CD4-positive, alpha-beta T cell treated with Interleukin-12 subunit alpha and Interleukin-12 subunit beta, for 1 hour (primary cell): ENCODE measurements at places on chromosomes 1 and 21.

GRCh38 chr1:206012086-206012859 lies 9.1 kb upstream of the RAB7B start:
- peak; percentile 41 for DNase-seq

GRCh38 chr1:224784265-224785039 lies 145.0 kb upstream of the DNAH14 start:
- DNase-seq: no peak

DNA sequence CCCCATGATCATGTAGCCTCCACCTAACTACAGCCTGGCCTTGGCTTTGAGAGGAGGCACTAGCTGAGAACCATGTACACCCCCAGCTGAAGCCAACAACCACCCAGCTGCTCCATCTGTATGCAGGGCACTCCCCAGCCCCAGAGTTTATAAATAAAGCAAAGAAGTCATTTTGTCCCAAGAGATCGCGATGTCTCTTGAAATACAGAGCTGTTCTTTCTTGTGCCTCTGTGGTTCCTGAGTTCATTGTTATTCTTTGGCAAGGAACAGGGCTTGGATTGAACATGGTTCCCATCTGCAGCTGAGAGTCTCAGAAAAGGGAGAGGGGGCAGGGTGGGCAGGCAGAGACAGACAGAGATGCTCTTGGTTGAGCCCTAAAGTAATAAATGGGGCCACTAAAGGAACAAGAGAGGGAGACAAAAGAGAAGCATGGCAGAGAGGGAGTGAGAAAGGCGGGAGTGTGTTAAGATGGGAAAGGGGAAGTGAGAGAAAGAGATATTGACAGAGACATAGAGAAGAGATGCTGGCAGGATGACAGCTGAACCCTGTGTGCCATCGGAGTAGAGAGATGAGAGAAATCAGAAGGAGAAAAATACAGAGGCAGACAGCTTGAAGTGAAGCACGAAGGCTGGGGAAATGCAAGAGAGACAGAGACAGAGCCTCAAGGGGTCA lies 63.3 kb downstream of the TNR start:
- DNase-seq: no peak

GRCh38 chr1:117570988-117571409 lies 34.8 kb upstream of the TENT5C start:
- no peak for DNase-seq

GRCh38 chr1:50812346-50812745 lies 147.7 kb downstream of the FAF1 start:
- DNase-seq: no peak

DNA sequence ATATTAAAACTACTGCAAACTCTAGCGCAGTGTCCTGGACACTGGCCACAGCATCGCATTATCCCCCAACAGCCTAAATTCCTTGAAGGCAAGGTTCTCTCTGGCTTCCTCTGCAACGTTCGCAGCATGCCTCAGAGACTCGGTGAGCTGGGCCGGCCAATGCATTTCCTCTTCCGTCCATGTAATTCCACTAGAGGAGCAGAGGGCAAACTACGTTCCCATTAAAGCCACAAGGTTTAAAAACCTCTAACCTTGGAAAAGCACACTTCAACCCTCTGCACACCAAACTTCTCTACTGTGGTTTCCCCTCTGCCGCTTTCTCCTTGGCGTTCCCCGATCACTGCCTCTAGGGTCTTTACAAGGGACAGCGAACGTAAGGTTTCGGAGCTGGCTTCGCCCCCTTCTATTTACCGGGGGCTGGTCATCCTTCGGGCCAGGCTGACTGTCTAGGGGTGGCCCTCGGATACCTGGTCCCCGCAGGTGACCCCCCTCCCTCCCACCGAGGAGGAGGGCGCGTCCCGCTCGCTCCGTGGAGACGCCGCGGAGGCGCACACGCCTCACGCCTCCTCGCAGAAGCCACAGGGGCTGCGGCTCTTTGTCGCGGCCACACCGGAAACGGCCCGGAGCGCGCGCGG lies 456 bp upstream of the SMYD2 start:
- no peak for DNase-seq

DNA sequence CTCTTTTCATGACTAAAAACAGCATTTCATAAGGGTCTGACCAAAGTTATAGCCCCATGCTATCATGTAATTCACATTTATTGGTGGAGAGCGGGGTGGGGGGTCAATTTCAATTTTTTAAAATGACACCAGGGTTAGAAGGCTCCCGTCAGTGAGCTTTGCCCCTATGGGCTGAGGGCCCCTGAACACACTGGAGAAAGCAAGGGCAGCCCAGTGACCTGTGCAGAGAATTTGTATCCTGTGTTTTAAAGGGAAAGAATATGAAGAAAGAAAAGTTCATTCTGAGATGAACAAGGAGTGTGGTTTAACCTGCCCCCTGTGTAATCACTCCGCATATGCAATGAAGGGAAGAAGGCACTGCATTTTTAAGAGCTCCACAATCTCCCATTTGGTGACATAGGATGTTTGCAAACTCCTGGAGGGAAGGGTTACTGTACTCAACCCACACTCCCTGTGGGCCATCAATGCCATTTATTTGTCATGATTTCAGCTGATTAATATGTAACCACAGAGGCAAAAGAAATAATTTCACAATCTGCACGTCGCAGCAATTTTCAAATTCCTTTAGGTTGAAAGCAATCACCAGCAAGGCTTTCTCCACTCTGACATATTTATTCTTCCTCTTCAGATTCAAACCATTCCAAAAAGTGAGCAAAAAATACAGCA lies 95.6 kb downstream of the ZNF281 start:
- DNase-seq: no peak

DNA sequence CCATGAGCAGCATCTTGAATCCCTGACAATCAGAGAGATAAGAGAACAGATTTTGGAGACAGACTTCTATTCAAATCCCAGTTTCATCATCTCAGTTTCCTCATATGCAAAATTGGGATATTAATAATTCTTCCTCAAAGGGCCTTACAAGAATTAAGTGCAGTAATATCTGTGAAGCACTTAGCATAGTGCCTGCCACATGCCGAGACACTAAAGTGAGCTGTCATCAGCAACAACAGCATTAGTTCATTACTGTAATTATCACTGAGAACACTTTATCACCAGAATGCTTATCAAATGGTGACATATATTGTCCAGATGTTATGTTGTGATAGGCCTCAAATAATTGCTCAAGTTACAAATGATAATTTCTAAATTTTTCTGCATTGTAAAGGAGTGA lies 922 bp upstream of the FCRLB start:
- DNase-seq: no peak

GRCh38 chr1:2240270-2241156 lies 12.4 kb downstream of the SKI start:
- no peak for DNase-seq
